NCI-H82 (cell line): ENCODE measurements at places on chromosomes 16 and 17.

GRCh38 chr16:85913141-85913601 is 14.2 kb downstream of the IRF8 start:
- no peak for DNase-seq

GRCh38 chr16:1580956-1581355 is 30.9 kb downstream of the IFT140 start:
- no peak for DNase-seq

GRCh38 chr16:31420037-31420436 is 8.1 kb downstream of the COX6A2 start:
- DNase-seq = no peak

DNA sequence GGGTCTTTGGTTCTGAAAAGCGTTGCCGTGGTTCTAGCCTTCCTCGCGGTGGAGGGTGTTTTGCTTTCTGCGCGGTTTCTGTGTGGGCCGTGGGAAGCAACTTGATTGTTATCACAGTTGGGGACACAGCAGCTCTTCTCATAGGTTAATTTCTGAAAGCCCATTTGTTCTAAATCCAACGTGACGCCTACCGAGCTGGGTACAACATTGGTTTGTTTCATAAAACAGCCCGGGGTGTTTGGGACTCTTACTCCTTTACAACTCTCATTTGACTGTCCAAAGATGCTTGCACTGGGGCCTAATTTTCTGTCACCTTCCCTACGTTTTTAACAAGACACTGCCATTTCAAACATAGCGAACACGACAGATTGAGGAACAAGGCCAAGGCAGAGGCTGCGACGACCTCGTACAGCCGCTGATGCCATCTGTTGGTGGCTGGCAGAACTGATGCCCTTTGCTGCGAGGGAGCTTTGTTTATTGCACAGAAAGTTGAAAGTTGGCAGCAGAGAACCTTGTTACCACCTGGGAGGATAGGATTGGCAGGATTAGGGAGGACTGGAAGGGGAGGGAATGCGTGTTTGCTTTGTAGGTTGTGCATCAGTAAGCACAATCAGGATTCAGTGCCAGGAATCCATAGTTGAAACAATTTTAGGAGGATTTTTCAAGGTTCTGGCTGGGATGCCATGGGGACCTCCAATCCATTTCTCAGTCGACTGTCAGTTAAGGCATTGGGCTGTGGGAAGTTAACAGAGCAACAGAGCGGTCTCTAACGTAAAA is 98.3 kb downstream of the PITPNC1 start:
- peak; percentile 87 for DNase-seq

DNA sequence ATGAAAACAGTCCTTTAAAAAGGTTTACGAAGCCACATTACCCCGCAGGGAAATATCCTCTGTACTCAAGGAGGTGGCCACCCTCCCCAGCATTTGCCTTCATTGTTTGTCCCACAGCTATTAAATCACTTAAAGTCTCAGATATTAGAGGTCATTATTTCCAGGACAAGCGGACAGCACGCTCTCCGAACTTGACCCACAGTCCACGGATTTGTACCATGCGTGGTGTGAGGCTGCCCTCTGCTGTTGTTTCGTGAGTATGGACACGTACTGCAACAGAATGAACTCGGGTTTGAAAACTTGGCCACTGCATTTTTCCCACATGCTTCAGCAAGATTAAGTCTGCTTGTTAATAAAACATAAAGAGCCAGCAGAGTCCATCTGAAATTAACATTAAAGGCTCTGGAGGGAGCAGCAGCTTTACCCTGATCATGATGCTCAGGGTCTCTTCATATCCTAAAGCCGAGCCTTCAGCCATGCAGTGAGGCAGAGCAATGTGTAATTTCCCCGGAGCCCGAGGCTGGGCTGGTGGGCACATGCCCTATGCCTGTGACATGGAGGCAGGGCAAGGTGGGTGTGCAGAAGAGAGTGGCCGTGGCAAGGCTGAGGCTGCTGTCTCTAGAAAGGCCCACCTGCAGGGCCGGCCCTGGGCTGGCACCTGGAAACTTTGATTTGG is 19.7 kb downstream of the MEAK7 start:
- DNase-seq = peak; percentile 68

- no peak for DNase-seq
Measured at GRCh38 chr16:21959050-21959449, 5.9 kb downstream of the UQCRC2 start.

DNA sequence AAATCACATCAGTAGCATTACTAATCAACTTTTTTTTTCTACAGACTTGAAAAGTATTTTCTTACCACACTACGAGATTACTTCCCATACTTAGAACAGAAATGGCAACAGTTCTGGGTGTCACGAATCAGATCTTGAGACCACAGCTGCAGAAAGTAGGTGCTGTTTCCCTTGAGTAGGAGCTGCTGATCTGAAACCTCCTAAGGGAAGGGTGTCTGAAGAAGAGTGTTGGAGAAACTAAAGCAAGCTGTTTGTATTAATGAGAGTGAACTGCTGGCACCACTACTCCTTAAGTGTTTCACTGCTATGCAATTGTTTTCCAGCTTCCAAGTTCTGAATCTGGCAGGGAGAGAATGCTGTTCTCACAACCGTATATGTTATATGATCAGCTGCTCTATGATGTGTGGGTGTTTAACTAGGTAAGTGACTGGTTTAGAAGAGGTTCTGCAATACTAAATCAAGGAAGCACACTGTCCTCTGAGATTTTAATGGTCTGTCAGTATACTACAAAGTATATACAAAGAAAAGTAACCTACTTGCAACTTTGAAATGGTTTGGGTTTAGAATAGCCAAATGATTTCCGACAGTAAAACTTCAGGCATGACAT is 3.3 kb downstream of the ZNF652 start:
- DNase-seq = no peak

DNA sequence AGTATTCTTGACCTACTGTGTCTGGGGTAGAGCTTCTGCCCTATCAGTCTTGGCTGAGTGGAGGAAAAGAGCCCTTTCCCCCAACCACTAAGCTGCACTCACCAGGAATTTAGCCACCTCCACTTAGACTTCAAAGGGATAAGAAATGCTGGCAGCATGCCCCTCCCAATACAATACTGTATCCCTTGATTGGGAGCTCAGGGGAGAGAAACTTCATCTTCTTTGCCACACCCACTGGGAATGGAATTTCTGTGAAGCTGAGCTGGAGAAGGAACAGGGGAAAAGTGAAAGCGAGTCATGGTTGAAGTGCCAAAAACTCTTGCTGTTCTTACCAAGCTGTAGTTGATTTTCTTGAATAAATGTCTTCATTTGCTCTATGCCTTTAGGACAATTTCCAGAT is 68.8 kb downstream of the CEP112 start:
- DNase-seq = no peak

- peak; percentile 66 for DNase-seq
Measured at GRCh38 chr17:48612854-48613691, 2.0 kb downstream of the HOXB8 start.

DNA sequence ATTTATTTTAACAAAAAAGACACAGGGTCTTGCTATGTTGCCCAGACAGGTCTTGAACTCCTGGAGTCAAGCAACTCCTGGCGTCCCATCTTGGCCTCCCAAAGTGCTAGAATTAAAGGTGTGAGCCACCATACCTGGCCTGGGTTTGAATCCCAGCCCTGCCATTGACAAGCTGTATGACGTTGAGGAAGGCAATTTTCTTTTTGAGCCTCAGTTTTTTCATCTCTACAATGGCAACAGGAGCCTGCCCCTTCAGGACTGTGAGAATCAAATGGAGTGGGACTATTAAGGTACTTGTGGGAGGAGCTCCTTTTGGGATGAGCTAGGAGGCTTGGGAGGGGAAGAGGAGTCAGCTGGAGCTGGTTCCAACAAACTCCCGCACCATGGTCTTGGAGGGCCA is 6.2 kb downstream of the RARA start:
- no peak for DNase-seq

- peak; percentile 69 for DNase-seq
Measured at GRCh38 chr16:57600048-57600835, 28.2 kb upstream of the ADGRG1 start.

GRCh38 chr16:88761830-88762229 is 23.2 kb downstream of the PIEZO1 start:
- DNase-seq = no peak

GRCh38 chr17:28796062-28796461 is 46.5 kb downstream of the FAM222B start:
- DNase-seq = peak; percentile 21

- DNase-seq = no peak
Measured at GRCh38 chr16:10616756-10617640, 36.6 kb upstream of the EMP2 start.

DNA sequence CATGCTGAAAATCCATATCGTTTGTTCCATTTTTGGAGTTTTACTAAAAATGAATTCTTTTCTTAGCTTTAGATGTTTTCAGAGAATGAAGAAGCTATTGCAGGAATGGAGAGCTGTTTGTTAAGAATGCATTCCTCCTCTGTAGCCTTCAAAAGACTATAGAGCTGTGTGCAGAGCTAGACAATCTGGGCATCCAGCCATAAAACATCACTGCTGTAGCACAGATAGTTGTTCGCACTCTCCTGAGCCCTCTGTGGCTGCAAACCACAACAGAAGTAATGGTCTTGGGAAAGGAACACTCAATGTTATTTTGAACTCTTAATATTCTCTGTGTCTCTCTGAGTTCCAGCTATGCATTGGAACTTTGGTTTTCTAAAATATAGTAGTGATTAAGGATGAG is 4.9 kb downstream of the TNRC6C start:
- DNase-seq = peak; percentile 25

- peak; percentile 46 for DNase-seq
Measured at GRCh38 chr16:84117494-84117843, 727 bp upstream of the MBTPS1 start.

GRCh38 chr16:10949424-10949970 is 5.1 kb downstream of the CLEC16A start:
- DNase-seq = no peak

DNA sequence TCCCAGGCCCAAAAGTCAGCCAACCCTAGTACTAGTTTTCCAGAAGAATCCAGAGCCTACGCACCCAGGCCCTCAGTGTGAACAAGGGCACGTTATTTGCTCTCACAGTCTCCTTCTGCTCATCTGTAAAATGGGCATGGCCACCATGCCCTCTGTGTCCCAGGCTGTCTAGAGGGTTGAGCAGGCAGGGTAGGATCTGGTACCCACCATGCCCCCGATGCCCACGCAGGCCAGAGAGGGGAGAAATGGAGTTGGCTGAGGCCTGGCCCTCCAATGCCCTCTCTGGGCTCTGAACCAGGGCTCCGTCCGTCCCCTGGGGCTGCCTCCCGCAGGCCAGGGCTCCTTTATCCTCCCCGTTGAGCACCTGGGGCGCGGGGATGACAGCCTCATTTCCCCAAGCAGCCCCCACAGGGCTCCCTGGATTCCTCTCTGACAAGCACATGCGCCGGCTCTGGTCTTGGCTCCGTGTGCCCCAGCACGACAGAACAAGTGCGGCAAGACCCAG is 9.1 kb upstream of the BAHCC1 start:
- DNase-seq = no peak

DNA sequence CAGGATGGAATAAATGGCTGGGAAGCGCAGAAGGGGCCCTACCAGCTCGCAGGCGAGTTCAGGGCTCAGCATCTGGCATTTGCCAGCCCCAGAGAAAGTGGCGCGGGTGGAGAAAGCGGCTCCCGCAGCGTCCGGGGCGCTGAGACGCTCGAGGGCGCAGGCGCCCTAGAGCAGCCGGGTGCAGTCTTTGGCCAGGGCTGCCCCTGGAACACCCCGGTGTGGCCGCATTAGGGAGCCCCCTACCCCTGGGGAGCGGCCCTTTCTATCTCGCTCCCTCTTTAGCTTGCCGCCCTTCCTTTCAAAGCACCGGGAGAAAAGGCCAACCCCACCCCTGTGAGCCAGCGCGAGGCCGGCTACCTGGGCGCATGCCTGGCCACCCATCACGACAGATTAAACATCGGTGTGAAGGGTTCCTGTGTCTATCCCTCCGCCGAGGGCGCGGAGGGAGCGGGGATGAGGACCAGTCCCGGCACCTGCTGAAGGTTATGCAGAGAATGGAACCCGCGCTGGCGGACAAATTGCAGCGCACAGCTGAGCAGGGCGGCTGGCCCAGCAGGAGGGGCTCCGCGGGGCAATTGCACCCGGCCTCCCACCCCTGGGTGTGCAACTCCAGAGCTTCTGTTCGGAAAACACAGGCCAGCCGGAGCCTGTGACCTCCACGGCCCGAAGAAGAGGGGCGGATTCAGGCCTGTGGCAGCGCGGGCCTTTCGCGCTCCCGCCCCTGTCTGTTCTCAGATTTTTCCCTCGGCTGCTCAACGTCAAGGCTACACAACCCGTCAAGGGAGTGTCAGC is 15.6 kb upstream of the FOXF1 start:
- DNase-seq = no peak

GRCh38 chr16:51755039-51755501 is 604.0 kb upstream of the SALL1 start:
- DNase-seq = peak; percentile 12

DNA sequence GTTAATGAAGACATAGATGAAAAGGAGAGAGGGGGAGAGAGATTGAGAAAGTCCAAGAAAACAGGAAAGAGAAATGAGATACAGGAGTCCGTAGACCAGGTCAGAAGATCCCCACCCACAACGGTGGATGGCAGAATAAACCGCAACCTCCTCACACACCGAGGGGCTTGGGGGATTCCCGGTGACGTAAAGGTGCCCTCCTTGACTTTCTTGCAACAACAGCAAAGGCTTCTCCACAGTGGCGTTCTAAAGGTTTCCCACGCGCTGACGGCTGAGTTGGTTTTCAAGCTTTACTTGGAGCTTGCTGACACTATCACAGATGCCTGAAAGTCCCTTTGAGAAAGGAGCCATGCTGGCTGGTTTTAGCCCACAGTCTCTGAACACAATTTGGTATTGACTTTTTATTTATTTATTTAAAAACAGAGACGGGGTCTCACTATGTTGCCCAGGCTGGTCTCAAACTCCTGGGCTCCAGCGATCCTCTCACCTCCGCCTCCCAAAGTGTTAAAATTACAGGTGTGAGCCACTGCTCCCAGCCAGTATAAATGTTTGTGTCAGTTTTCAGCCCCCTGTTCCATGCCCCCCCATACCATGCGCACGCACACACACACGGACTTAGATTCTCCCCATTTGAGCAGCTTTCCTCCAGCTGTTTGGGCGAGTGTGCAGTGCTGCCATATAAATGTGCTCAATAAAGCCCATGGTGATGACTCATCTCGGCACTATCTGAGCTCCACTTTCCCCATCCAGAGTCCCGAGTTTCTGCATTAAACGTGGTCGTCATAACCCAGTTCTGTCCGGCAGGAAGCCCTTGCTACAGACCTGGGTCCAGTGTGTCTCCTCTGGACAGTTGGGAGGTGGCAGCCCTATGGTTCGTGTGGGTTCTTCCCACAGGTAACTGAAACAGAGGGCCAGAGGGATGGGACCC is 33.0 kb upstream of the SEC14L1 start:
- no peak for DNase-seq

DNA sequence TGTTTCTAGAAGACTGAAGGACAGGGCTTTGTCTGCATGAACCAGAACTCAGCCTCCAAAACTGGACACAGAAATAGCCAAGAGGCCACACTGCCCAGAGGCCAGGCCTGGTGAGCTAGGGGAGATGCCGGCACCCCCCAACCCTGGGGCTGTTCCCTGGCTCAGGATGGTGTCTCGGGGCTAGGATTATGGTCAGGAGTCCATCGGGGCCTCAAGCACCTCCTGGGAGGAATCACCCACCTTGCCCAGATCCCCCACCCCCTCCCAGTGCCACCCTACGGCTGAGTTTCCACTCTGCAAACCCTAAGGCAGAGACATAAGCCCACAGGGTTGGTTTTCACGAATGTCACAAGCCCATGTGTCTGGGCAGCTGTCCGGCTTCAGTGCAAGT is 37.2 kb downstream of the SLC7A5 start:
- DNase-seq = no peak
